Mesothelial cell of epicardium (in vitro differentiated cells): ENCODE measurements at places on chromosomes 3 and 15. TPM values are rescaled to one million over a fixed set of nuclear protein-coding genes. Genes with fewer than 3 reads are reported as not detected.

DNA sequence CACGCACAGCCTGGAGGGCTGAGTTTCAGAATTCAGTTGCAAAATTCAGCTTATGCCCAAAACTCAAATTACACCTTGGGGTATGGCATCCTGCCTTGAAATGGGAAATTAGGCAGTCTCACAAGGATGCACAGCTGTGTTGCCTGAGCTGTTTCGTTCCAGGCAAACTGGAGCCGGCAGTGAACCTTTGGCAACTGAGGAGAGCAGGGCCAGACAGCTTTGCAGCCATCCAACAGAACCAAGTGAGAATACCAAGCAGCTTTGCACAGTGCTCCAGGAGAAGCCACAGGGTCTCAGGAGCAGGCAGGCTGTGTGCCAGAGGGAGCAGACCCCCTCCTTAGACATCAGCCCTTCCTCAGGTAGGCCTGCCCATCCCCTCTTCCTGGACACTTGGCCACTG is 32.5 kb upstream of the BFSP2 start:
- no peaks in the 10 kb centered on the region for H3K4me1 ChIP-seq
- DNase-seq = no peak
- peaks cover 6% of the 10 kb centered on the region for H3K27me3 ChIP-seq
- no peaks in the 10 kb centered on the region for H3K36me3 ChIP-seq
- no peak overlapping the region for H3K27ac ChIP-seq

DNA sequence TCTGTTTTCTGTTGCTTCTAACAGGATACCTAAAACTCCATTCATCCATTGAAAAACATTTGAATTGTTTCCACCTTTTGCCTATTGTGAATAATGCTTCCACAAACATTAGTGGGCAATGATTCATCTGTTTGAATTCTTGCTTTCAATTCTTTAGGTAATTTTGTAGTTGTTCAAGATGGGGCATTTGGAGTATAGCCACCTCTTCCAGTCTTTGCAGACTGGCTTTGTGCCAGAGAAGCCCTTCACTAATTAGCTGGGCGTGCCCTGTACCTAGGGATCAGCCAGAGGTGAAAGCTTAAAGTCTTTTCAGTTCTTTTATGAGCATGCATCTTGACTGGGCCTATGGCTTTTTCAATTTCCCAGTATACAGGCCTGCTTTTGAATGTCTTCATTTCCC is 10.9 kb downstream of the RTP1 start:
- H3K27ac ChIP-seq = no peak overlapping the region
- peaks cover 14% of the 10 kb centered on the region for H3K27me3 ChIP-seq
- no peaks in the 10 kb centered on the region for H3K36me3 ChIP-seq
- no peaks in the 10 kb centered on the region for H3K4me1 ChIP-seq
- H3K4me3 ChIP-seq = no peak overlapping the region

The GOLGA8Q gene
- 0.49 to 1.9 TPM (median 0.87 TPM) in 3 replicates for total RNA-seq

The HCN4 gene
- total RNA-seq = 0.63 to 0.71 TPM (median 0.69 TPM) in 3 replicates

The BFSP2 gene
- total RNA-seq = 0.59 TPM in 1 of 3 replicates, not detected in the others

- H3K4me1 ChIP-seq = peaks cover 67% of the 10 kb centered on the region
- no peaks in the 10 kb centered on the region for H3K36me3 ChIP-seq
- no peak for DNase-seq
- H3K4me3 ChIP-seq = peak overlapping the region; percentile 60
- peak overlapping the region; percentile 95 for H3K27ac ChIP-seq
These were observed 26.3 kb downstream of the BMF start for GRCh38 chr15:40082195-40082883.

The DUSP7 gene
- 32.0 to 34.6 TPM (median 32.2 TPM) in 3 replicates for total RNA-seq

GRCh38 chr3:66452303-66453011 is 48.4 kb downstream of the LRIG1 start:
- H3K36me3 ChIP-seq = no peaks in the 10 kb centered on the region
- H3K27me3 ChIP-seq = peaks cover 7% of the 10 kb centered on the region
- peaks cover 6% of the 10 kb centered on the region for H3K4me1 ChIP-seq
- H3K4me3 ChIP-seq = no peak overlapping the region
- DNase-seq = no peak

The MEIS2 gene
- total RNA-seq = 377 to 397 TPM (median 379 TPM) in 3 replicates

- peaks cover 21% of the 10 kb centered on the region for H3K4me1 ChIP-seq
- DNase-seq = no peak
- H3K27ac ChIP-seq = no peak overlapping the region
- no peaks in the 10 kb centered on the region for H3K36me3 ChIP-seq
- peaks cover 23% of the 10 kb centered on the region for H3K27me3 ChIP-seq
These were observed 42.9 kb downstream of the ADCY5 start for GRCh38 chr3:123405936-123406510.

The ROPN1B gene
- not detected in 3 replicates for total RNA-seq

DNA sequence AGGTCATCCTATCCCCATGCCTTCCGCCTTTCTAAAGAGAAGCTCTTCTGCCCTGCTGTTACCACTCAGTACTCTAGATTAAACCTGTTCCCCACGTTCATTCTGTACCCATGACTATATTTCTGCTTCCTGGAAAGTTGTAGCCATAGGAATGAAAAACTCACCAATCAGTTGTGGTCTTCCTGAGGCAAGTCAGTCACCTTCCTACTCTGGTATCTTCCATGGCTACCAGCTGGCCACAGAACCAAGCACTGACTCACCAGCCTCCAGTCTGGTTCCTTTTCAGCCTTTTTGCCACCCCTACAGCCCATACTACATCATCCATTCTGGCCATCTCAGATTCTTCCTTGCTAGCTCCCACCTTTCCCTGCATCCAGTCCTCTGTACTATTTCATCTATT is 46.4 kb downstream of the TMEM44 start:
- peaks cover 11% of the 10 kb centered on the region for H3K36me3 ChIP-seq
- no peak overlapping the region for H3K4me3 ChIP-seq
- no peaks in the 10 kb centered on the region for H3K27me3 ChIP-seq
- DNase-seq = no peak

DNA sequence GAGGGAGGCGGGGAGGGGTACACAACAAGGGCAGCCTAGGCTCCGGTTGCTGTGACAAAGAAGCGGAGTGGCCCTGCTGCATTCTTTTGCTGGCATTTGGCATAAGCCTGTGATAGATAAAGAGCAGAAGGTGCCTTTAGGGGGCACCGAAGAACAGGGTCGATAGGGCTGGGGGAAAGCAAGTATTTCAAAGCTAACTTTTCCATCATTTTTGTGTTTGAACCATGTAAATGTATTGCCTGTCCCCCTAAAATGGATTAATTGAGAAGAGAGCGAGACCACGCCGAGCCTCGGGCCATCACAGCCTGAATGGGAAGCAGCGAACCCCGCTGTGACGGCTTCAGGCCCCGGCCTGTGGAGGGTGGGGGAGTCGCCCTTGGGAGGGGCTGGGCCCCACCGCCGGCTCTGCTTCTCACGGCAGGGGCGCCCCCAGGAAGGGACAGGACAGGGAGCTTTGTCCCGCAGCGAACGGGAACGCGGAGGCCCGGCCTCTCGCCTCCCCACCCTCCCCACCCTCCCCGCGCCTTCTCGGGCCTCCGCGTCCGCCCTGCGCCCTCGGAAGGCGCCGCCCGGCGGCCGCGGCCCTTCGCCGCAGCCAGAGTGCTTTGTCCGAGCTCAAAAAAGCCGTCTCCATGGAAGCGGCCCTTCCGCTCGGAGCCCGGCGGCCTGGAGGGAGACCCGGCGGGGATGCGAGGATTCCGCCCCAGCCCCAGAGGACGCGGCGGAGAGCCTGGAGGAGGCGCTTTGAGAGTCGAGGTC is 32.4 kb upstream of the ALDH1L1 start:
- H3K27me3 ChIP-seq = peaks cover 5% of the 10 kb centered on the region
- H3K4me1 ChIP-seq = peaks cover 18% of the 10 kb centered on the region
- peak; percentile 60 for DNase-seq
- H3K4me3 ChIP-seq = peak overlapping the region; percentile 79
- H3K36me3 ChIP-seq = peaks cover 3% of the 10 kb centered on the region

The TRPM1 gene
- total RNA-seq = not detected in 3 replicates

DNA sequence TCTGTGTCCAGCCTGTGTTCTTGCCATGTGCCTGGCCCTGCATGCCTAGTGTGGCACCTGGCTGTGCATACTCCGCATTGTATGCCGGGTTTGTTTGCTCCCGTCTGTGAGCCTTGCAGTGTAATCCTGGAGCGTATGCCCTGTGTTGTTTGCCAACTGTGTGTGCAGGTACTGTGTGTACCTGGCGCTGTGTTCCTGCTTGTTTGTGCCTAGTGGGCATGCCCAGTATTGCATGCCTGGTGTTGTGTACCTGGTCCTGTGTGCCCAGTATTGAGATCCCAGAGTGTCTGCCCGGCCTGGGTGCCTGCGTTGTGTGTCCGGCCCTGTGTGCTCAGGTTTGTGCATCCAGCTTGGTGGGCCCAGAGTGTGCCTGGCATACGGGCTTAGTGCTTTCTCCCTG is 54.5 kb upstream of the CHRNA7 start:
- no peaks in the 10 kb centered on the region for H3K36me3 ChIP-seq
- peaks cover 55% of the 10 kb centered on the region for H3K27me3 ChIP-seq
- no peak for DNase-seq
- no peak overlapping the region for H3K27ac ChIP-seq
- H3K4me3 ChIP-seq = no peak overlapping the region

DNA sequence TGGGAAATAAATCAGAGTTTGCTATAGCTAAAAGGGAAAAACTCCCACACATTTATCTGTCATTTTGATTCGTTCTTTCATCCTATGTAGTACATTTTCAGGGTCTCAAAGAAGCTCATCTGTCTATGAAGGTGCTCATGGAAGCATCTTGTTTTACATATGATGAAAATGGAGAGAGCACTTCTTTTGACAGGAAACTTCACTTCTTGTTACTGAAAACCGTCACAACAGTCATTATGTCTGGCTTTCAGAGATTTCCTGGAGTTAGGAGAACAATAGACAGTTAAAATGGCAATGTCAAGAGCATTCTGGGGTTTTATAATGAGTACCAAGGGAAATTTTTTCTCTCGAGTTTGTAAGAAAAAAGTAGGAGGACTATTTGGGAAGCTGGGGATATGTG is 83.3 kb downstream of the TMEM108 start:
- no peaks in the 10 kb centered on the region for H3K27me3 ChIP-seq
- peaks cover 8% of the 10 kb centered on the region for H3K4me1 ChIP-seq
- H3K36me3 ChIP-seq = no peaks in the 10 kb centered on the region
- no peak overlapping the region for H3K27ac ChIP-seq
- H3K4me3 ChIP-seq = no peak overlapping the region
- no peak for DNase-seq

DNA sequence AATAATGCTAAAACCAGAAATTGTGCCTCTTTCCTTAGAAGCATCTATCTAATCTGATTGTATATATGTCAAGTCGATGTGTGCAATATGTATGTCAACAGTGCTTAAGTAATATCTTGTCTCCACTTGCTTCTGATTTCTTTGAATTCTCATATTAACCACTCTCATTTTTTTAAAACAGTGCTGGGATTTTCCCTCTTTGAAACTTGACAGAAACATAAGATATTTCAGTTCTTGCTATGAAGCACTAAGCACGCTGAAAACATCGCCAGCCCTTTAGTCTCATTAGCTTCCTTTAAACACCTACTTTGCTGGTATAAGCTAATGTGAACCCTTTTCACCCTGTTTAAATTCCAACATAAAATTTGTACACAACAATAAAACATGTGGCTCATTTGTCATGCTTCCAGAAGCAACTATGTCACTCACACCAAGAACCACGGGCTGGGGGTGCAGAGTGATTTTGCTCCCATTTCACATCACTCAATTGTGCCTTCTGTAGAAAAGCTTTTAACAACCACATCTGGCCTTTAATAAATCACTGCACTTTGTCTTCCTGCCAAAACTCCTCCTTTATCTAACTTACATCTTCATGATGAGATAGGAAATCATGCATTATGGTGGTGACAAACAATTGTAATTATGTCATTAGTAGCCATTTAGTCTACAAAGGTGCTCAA is 185.2 kb downstream of the FOXP1 start:
- DNase-seq = no peak
- no peaks in the 10 kb centered on the region for H3K27me3 ChIP-seq
- no peak overlapping the region for H3K4me3 ChIP-seq
- H3K27ac ChIP-seq = peak overlapping the region; percentile 91

GRCh38 chr3:106438887-106439286 is 570.1 kb upstream of the CBLB start:
- peaks cover 11% of the 10 kb centered on the region for H3K4me1 ChIP-seq
- no peak overlapping the region for H3K4me3 ChIP-seq
- no peak for DNase-seq
- H3K27ac ChIP-seq = no peak overlapping the region
- H3K27me3 ChIP-seq = no peaks in the 10 kb centered on the region

The GATA2 gene
- total RNA-seq = 53.2 to 60.4 TPM (median 54.3 TPM) in 3 replicates
